DMS153 (cell line): ENCODE measurements at places on chromosomes 5 and 9.

DNA sequence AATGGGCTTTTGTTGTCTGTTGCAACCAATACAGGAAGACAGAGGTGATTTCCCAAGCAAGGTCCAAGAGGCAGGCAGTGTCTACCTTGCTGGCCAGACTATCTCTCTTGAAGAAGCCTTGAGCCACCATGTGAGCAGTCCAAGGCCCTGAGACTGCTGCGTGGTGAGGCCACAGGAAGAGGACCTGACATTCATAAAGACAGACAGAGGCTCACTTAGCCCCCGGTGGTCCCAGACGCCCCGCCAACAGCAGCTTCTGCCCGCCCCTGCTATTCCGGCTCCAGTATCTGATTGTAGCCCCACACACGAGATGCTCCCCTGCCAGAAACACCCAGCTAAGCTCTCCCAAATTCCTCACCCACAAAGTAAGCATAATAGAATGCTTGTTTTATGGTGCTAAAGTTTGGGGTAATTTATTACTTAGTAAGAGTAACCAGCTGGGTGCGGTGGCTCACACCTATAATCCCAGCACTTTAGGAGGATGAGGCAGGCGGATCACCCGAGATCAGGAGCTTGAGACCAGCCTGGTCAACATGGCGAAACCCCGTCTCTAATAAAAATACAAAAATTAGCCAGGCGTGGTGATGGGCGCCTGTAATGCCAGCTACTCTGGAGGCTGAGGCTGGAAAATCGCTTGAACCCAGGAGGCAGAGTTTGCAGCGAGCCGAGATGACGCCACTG lies 22.8 kb upstream of the FUBP3 start:
- DNase-seq = no peak

GRCh38 chr9:121262953-121263352 lies 5.0 kb upstream of the GSN start:
- no peak for DNase-seq

DNA sequence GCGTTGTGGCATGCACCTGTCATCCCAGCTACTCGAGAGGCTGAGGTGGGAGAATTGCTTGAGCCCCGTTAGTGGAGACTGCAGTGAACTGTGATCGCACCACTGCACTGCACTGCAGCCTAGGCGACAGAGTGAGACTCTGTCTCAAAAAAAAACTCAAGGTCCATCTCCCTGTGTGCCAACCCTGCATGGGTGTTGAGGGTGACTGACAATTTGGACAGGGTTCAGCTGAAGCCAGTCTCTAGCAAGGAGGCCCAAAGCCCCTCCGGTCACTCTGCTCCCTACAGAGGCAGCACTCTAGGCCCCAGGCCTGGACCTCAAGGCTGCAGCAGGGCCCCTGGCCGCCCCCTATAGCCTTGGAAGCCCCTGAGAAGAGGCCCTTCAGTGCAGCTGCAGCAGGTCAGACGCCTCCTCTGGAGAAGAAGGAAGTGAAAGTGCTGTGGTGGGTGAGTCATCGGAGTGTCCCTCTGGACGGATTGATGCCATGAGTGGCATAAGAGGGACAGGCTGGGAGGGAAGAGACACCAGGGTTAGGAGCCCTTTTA lies 39.2 kb upstream of the NEK6 start:
- peak; percentile 41 for DNase-seq

GRCh38 chr5:168705321-168705720 lies 126.2 kb upstream of the PANK3 start:
- DNase-seq = no peak

GRCh38 chr5:56415356-56415765 lies 182.2 kb upstream of the ANKRD55 start:
- DNase-seq = no peak

- no peak for DNase-seq
These were observed 3.5 kb downstream of the USP20 start for GRCh38 chr9:129838707-129839259.

DNA sequence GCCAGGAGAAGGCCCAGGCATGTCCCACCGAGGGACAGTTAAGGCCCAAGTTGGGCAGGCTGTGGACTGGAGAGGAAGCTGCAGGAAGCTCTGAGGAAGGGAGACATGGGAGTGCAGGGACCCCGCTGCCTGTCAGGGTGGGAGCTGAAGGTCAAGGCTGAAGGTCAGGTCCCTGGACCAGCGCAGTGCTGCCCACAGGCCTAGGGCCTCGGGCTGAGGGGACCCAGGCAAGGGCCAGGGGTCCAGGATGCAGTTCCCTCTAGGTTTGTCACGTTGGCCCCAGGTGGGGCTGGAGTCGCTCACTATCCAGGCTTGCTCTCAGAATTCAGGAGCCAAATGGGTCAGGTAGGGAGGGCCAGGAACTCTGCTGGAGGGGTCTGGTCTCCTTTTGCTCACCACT lies 76.7 kb upstream of the STXBP1 start:
- DNase-seq = no peak

GRCh38 chr9:21413624-21414023 lies 4.7 kb downstream of the IFNA8 start:
- no peak for DNase-seq

GRCh38 chr5:59061377-59061776 lies 478.5 kb downstream of the RAB3C start:
- DNase-seq = peak; percentile 23

- no peak for DNase-seq
These were observed 7.7 kb upstream of the P4HA2 start for GRCh38 chr5:132235340-132235739.

GRCh38 chr9:27361492-27361891 lies 64.5 kb upstream of the EQTN start:
- no peak for DNase-seq

DNA sequence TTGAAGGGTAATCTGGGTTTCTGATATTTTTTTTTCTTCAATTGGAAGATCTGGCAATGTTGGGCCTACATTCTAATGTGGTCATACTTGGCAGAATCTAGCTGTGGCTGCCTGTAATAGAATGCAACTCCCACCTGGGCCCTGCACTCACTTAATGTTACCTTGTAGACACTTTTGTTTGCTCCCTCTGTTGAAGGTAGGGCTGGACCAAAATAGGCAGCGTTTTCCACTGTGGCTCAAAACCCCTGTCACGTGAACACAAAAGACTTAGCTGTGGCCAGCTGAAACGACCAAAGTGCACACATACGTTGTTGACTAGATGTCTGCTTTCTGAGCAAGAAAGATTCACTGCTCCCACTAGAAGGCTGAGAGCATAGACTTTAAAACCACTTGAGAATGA lies 117.6 kb upstream of the HMHB1 start:
- DNase-seq = no peak

- no peak for DNase-seq
These were observed 16.5 kb downstream of the ANGPTL2 start for GRCh38 chr9:127105805-127106465.

GRCh38 chr5:80246001-80246758 lies 9.7 kb downstream of the SERINC5 start:
- DNase-seq = no peak

DNA sequence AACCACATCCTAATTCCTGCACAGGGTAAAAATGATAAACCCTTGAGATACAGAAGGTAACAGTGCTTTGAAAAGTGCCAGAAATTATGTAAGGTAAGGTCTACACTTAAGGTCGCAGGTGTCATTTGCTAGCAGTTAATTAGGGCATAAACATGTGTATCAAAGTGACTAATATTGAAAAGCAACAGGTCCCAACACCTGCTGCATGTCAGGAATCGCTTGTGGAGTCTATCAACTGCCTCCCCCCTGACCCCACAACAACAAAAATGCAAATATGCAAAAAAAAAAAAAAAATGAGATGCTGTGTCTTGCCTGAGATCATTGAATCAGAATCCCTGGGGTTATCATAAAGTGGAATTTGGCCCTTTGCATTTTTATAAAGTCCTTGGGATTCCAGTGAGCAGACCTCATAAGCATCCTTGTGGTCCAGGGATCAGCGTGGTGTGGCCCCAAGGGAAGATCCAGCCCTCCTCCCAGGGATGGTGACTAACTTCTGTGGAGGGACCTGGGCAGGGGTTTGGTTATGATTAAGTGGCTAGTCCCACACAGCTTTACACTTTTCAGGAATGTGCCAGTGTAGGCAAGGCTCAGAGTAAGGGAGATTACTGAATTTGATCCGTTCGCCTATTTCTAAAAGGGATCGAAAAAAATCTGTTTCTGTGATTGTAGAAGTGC lies 92.5 kb upstream of the TNFSF8 start:
- no peak for DNase-seq

DNA sequence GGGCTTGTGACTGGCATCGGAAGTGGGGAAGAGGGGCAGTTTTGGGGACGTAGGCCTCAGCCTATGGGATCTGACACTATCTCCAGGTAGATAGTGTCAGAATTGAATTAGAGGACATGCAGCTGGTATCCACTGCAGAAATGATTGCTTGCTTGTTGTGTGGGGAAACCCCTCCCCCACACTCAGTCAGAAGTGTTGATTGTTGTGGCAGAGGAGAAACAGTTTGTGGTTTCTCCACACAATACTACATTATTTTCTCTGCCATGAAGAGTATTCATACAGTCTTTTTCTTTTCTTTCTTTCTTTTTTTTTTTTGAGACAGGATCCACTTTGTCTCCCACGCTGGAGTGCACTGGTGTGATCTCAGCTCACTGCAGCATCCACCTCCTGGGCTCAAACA lies 113.9 kb downstream of the ARRDC3 start:
- no peak for DNase-seq
